Cortex of kidney (tissue), 1 donor: ENCODE measurements at places on chromosomes 7 and 10.

DNA sequence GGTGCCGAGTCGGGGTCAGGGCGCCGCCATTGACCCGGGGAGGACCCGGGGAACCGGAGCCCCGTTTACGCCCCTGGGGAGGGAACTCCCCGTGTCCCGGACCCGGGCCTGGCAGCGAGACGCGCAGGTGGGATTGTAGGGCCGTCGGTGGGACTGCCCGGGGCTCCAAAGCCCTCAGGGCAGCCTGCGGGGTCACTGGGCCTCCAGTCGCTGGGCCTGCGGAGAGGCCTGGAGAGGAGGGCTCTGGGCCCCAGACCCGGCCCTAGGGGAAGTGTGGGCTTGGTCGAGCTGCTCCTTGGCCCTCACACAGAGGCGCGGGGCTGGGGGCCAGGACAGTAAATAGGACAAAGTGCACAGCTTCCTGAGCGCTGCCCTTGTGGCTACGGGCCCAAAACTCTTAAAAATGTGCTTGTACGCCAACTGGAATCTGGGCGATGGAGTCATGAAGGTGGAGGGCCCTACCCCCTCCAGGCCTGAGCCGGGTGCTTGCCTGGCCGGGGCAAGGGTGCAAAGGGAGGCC is 657 bp downstream of the ECHDC3 start:
- no peak for DNase-seq

DNA sequence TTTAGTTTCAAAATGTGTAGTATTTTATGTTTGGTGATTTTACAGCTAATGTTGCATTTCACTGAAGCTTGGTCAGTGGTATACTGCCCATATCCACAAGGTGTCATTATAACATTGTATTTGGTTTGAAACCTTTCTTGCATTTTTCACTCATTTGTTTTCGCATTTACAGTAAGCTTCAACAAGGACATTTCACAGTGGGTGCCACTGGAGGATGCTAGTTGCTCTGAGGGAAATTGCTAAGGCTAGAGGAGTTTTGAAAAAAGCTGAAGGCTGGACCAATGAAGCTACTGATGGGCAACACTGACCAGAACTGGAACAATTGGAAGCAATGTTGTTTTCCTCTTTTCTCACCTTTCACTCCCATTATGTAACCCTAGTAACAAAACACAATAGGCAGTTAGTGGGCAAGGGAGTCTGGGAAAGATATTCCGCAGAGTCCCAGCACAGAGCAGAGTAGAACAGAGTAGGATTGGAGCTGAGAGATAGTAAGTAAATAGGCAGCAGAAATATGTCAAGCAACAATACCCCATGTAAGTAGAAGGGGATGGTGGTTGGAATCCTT is 23.6 kb upstream of the SRI start:
- no peak for DNase-seq

DNA sequence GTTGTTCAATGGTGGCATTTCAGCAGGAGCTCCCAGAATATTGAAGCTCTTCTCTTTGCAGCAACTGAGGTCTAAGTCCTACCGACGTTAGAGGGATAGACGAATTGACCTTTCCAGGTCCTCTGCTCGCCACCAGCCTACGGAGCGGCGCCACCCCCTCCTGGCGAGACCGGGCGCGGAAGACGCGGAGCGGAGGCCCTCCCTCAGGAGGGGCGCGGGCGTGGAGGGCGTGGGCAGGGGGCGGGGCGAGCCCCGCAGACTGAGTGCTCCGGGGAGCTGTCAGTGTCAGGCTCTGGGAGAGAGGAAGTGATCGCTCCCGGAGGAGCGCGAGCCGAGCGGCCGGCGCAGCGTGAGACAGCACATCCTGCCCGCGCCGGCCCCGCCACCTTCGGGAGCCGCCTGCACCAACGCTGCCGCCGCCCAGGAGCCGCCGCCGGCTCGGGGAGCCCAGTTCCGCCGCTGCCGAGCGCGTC is at the start of gene DYNC1I1:
DYNC1I1 (plus strand) TSS at position 257 of the 473 bp plus-strand sequence. CDS start 32,176 bp downstream, outside the sequence.
- no peak for DNase-seq

DNA sequence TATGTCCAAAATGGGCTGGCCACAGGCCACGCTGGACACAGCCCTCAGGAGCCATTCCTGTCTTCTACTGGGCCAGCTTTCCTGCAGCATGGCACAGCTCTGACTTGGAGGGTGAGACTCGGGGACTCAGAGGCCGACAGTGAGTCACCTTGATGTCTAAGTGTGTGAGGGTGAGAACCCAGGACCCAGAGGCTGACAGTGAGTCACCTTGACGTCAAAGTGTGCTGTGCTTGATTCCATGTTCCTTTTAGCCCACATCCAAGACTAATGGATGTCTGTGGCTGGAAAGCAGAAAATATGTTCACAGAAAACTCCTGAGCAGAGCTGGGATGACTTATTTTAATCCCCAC is 6.0 kb upstream of the FAM170B start:
- no peak for DNase-seq

GRCh38 chr10:132132421-132132841 is 54.3 kb upstream of the DPYSL4 start:
- DNase-seq, result no peak

DNA sequence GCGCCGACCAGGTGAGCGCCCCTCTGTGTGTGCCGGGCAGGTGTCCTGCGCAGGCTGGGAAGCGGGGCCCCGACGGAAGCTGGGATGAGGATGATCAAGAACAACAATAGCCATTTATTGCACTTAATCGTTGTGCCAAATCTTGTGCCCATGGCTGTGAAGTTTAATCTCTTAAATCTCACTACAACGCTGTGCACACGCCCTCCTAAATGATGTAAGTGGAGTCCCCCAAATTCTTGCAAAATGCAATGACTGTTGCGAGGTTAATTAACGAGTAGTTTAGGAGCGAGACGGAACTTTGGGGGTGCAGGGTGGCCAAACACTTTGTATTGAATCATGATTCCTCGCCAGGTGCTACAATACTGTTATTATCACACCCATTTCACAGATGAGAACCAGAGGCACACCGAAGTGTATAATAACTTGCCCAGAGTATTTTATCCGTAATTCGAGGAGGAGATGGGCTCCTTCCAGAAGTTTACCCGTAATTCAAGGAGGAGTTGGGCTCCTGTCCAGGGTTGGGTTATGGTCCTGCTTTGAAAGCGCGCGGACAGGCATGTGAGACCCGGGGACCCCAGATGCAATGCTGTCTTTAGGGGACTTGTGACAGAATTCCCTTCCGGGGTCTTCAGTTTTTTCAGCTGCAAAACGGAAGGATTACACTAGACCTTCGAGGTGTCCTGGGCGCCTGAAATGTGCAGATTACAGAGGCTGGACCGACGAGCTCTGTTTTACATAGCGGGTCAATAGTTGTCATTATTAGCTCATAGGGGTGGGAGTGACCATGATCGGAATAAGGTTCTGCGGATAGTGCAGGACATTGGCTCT is 1.0 kb downstream of the FFAR4 start:
- DNase-seq, result no peak
